ENCODE measurements at places on chromosomes 4 and X.

DNA sequence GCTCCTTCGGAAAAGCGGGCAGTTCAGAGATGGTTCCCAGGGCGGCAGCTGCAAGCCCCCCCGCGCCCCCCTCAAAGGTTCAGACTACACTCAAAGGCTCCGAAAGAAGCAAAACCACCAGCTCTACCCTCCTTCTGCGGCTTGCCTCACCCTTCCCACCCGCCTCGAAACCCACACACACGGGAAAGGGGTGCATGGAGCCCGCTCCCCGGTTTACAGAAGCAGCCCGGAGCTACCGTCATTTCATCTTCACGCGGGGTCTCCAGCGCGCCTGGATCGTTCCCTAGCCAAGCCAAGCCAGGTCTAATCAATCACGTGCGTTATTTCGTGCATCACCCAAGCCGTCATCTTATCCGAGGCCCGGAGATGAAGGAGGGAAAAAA is 1.2 kb downstream of the NLGN4X start:
- no peak for DNase-seq

DNA sequence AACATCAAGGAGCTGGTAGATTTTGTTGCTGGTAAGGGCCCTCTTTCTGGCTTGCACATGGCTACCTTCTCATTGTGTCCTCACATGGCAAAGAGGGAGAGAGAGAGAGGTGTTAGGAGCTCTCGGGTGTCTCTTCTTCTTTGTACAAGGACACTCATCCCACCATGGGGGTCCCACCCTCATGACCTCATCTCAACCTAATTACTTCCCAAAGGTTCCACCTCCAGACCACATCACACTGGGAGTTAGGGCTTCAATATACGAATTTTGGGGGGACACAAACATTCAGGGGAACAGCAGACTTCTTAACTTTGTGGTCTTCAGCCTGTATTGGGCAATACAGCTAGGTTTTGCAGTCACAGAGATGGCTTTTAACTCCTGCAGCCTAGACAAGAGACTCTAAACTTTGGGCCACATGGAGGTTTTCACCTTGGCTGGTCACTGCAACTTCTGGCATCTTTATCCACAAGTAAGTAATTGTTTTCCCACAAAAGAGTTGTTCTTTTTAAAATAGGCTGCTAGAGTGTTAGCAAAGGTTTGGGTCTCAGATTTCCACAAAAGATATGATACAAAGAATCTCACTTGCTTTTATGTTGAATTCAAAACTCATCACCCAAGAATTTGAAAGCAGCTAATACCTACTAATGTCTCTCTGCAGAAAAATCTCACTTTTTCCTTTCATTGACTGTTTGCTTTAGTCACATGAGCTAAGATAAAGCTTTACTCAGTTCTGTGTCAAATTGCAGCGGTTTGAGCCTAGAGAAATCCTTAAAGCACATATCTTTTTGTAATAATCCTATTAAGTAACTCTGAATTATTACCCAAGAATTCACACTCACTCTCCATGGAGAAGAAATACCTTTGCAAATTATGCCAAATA is 39.6 kb upstream of the BBS12 start:
- DNase-seq, result no peak

DNA sequence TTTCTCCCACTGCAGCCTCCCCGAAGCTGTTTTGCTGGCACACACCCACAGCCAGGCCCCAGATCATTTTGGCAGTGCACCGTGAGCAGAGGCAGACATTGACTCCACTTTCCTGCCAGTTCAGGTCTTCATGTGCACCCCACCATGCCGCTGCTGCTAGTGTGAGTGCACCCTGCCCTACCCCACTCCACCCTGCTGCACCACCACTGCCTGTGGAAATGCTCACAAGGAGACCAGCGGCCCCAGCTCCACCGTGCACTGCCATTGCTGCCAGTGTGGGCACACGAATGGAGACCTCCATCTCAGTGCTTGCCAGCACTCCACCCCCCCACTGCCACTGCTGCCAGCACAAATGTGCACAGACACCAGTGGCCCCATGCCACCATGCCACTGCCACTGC is 277.6 kb upstream of the ZC4H2 start:
- no peak for DNase-seq

DNA sequence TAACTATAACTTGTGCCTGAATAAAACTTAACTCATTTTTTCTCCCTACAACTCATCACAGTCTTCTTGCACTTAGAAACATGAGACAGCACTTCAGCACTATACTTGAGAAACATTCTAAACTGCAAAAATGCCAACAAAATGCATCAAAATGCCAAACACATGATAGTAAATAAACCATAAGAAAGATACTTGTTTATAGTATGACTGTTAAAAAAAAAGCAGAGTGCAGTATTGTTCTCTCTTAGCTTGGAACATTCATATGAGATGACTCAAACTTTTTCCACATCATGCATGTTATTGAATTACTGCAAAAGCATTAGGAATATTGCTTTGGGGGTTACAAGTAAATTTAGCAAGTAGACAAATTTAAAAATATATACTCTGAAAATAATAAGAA is 135.7 kb upstream of the ANXA10 start:
- DNase-seq, result peak; percentile 77

GRCh38 chr4:120132935-120133334 is 66.3 kb upstream of the MAD2L1 start:
- no peak for DNase-seq

DNA sequence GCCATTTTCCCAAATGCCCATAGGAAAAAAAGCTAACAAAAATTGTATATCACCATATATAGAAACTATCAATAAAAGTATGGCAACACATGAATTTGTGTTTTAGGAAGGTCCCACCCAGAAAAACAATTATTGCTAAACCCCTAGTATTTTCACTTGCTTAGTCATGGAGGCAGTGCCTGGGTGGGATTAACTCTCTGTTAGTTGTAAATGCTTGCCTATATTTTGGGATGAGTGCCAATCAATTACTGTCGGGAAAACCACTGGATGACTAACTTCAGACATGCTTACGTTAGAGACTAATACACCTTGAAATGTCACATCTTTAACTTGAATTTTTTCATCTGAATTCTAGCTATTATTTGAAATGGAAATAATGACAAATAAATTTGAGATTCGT is 33.9 kb downstream of the TMPRSS11A start:
- peak; percentile 67 for DNase-seq

DNA sequence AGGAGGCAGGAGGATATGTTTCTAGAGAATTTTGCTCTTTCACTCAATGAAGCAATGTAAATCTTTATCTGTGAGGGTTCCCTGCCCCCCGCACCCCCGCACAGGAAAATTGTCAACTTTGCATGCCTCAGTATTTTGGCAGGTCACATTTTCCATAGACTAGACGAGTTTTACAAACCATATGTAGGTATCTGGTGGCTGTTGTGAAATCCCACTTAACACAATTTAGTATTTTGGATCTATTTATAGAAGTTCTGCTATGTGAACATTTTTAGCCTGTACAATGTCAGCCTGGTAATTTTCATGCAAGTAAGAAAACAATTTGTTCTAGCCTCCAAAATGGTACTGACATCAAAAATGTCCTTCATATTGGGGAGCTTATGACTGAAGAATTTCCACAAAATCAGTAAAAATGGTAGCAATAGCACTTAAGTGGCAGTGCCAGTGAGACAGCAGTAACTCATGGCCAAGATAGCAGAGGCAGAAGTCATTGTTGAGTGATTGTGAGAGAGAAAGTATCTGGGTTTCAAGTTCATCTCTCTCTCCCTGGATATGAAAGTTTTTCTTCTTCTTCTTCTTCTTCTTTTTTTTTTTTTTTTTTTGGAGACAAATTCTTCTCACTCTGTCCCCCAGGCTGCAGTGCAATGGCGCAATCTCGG is 12.4 kb upstream of the FRYL start:
- no peak for DNase-seq

DNA sequence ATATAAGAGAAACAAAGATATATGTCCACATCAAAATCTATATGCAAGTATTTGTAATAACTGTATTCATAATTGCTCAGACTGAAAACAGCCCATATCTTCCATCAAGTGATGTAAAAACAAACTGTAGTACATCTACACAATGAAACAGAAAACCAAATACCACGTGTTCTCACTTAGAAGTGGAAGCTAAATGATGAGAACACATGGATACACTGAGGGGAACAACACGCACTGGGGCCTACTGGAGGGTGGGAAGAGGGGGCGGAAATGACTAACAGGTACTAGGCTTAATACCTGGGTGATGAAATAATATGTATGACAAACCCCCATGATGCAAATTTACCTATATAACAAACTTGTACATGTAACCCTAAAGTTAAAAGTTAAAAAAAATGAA is 42.7 kb downstream of the UBA6 start:
- DNase-seq, result no peak

DNA sequence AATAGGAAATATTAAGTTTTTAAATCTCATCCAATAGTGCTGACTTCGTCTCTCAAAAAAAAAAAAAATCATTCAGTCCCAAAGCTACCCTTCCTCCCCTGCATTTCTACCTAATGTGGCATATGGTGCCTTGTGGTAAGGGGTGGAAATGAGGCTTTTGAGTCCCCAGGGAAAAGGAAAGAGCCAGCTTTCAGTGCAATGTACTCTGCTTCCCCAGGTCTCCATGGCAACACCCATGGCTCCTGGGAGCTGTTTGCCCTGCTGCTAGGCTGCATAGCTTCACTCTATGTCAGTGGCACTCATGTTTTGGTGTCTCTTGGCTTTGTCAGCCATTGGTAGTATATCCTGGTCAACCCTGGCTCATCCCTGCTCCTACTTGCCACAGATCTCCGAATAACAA is 175.9 kb downstream of the SLC39A8 start:
- no peak for DNase-seq

GRCh38 chrX:137945470-137945869 is 379.5 kb downstream of the ZIC3 start:
- DNase-seq, result no peak

GRCh38 chr4:129676934-129677333 is 581.0 kb downstream of the C4orf33 start:
- DNase-seq, result no peak

GRCh38 chr4:9942139-9942538 is 79.2 kb downstream of the SLC2A9 start:
- no peak for DNase-seq

DNA sequence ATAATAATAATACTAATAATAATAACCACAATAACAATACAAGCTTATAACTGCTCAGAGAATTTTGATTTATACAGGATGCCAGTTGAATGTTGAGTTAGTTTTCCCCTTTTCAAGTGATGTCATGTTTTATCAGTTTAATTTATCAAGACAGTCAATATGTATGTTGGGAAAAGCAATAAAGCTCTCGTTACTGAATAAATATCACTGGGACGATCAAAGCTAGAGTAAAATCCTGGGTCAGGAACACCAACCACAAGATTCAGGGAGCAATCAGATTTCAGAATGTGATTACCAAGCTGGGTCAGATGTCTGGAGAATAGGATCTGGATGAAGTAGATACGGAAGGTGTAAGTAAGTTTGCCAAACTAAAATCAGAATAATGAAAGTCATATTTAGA is 179.6 kb downstream of the GRID2 start:
- no peak for DNase-seq

DNA sequence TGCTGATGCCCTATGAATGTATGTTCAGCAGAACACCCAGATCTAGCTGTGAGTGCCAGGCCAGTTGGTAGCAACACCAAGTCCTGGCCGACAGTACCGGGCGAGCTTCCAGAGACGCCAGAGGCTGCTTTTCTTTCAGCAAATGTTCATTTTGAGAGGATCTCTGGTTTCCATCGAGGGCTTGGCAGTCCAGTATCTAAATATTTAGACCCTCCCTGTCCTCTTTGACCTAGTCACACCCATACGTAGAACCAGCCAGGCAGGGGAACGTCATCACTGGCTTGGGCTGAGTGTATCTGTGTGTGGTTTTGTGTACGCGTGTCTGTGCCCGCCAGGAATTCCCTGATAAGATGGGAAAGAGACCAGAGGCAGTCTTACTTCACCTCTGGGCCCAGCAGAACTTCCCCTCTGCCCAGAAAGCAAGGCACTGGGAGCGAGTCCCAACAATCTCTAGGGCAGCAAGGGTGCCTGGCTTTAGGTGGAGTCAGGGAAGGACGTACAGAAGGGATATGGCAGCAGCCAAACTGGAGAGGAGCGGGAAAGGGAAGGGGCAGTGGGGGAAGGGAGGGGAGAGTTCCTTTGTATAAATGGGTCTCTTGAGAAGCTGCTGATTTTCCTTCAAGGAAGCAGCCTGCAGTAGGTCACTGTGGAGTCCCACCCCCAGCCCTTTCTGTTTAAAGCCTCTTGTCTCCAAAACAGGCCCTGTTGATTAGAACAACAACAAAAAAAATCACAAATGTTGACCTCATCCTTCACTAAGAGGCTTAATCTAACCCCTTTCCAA is 15.0 kb upstream of the ELF4 start:
- no peak for DNase-seq

DNA sequence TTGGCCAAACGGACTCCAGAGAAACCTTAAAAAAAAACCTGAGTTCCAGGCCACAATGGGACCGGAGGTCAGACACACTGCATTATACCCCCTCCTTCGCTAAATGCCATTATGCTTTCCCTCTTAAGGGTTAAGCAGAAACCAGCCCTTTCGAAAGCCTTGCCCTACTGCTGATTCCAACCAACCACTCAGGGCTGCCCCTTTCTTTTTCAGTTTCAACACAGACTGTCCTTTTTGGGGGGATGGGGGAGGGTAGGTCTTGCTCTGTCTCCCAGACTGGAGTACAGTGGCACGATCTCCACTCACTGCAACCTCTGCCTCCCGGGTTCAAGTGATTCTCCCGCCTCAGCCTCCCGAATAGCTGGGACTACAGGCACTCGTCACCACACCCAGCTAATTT is 49.5 kb upstream of the MAN2B2 start:
- DNase-seq, result no peak

GRCh38 chr4:59068722-59069418 is 1958.7 kb upstream of the IGFBP7 start:
- no peak for DNase-seq

GRCh38 chr4:88674979-88675378 is 22.6 kb downstream of the NAP1L5 start:
- DNase-seq, result peak; percentile 59

DNA sequence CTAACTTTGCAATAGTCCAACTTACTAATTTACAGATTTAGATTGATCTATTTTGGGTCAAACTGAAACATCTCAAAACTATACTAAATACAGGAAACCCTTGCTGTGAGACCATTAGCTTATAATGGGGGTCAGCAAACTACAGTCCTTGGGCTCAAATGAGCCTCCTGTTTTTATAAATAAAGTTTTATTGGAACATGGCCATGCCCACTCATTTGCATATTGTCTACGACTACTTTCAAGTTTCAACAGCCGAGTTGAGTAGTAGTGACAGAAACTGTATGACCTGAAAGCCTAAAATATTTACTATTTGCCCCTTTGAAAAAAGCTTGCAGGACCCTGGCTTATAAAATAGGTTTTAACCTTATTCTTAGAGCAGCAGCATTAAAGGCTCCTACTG is 92.4 kb downstream of the C4orf51 start:
- no peak for DNase-seq

- DNase-seq, result no peak
Measured at GRCh38 chr4:99362768-99363167, 10.2 kb upstream of the ADH1C start.
